ENCODE measurements at places on chromosomes 6 and 20.

DNA sequence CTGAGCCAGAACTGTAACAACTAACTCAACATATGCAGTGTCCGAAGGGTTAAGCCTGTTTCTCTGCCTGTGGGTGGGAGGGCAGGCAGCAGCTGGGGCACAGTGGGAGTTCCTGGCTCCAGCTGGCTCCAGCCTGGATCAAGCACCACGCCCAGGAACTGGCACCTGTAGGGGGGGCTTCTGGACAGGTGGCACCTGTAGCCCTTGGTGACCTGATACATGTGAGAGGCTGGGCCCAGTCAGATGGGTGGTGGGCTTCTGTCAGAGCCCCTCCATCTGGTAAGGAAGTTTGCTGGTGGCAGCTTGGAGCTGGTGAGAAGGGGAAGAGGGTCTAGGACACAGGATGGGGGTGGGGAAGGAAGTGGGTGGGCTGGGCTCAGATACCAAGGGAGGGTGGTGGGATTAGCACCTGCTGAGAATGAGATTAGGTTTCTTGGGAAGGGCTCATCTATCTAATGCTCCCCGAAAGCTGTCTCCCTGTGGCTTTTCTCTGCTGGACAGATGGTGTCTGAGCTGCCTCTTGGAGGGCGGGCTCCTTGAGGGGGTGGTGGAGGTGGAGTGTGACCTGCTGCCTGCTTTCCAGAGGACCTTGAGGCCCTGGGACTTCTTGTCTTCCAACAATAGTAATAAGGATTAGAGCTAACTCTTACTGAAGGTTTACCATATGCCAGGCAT is 28.5 kb downstream of the BCL2L1 start:
- peak; percentile 70 for DNase-seq

- DNase-seq: no peak
These were observed 75.4 kb upstream of the EEF1E1 start for GRCh38 chr6:8177721-8178120.

DNA sequence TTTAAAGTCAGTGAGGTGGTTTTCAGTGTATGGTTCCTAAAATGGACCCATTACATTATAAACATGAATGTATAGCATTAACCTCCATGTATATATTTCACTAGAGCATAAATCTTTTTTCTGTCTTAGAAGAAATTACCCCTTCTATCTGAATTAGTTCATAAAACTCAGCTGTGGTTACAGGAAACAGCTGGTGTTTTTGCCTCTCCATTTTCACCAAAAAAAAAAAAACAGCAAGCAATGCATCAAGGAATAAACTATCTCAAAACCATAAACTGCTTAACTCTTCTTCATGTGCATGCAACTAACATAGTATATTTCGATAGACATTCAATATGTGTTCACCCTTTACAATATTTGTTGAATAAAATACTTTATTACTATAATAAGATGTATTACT is 40.2 kb downstream of the MOXD1 start:
- DNase-seq: no peak

- DNase-seq: peak; percentile 68
These were observed 46.1 kb downstream of the LYRM4 start for GRCh38 chr6:5214570-5215052.

DNA sequence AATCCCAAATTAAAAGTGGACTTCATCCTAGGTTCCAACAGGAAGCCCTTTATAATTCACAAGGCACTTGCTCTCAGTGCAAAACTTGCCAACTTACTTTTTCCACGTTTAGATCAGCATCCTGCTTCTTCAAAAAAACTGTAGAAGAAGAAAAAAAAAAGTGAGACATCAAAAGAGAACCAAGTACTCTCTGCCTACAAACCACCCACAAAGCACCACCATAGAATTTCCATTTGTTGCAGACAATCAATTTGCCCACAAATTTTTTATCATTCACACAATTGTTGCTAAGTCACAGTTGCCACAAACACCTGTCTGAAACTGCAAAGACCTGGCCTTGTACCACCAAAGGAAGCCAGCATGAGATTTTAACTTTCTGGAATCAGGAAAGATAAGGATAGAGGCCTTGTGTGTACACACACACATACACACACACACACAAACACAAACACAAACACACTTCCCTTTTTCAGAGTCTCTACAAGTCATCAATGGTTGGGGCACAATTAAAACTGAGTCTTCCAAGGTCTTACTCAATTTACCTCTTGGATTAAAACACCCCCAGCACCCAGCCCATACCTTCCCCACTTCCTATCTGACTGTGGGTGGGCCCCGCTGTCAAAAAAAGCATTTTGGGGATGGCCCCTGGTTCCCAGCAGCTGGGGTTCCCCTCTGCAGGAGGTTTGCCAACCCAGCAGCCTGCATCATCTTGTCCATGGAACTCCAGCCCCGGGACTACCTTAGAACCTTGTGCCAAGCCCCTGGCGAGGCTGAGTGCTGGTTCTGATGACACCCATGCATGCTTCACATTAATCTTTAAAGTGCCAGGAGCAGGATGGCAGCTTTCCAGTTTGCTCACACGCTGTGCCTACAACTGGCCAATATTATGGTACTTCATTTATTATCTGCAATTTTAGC is 26.5 kb downstream of the FYN start:
- DNase-seq: no peak

DNA sequence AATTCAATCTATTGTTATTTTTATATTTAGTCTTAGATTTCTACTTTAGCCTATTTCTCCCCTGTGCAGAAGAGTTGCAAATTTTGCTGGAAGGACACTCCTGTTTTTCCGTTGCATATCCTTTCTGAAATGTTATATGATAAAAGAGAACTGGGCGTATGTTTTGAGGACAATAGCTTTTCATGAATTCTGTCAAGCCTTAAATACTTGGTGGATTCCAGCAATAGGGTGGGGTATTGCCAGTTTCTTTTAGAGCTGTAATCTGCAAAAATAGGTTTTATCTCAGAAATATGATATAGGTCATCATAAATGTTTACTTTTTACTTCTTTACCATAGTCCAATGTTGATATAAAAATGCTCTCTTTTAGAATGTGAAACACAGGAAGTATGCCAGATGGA is 42.0 kb downstream of the VTA1 start:
- DNase-seq: no peak

All from eye (tissue), 1 donor.